ENCODE measurements at places on chromosomes 4 and X. TPM values are rescaled to one million over a fixed set of nuclear protein-coding genes. Genes with fewer than 3 reads are reported as not detected.
A peak's percentile ranks its signal among the peaks of the same experiment; 100 is the strongest.

- DNase-seq, result no peak
These were observed 168.2 kb downstream of the C4orf33 start for GRCh38 chr4:129264008-129264657.

- DNase-seq, result no peak
These were observed 592.4 kb downstream of the ACTRT1 start for GRCh38 chrX:127459790-127460189.

GRCh38 chr4:723751-724530, 18.3 kb downstream of the PCGF3 start:
- DNase-seq, result peak; percentile 98

Gene ARMCX1
- 135 TPM for total RNA-seq

DNA sequence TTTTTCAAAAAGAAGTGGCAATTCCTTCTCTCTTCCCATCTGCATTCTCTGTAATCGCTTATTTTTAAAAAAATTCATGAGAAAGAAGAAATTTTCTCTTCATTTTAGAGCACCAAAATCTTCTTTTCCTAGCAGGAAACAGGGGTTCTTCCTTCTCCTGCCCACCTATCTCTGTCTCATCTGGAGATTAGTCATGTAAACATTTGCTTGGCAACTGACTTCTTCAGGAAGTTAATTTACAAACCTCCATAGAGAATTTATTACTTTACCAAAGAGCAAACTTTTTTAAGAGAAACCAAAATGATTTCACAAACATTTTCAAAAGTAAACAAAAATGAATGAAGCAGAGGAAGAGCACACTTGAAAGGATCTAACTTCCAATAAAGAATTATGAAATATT, 13.5 kb downstream of the TTC29 start:
- DNase-seq, result no peak

DNA sequence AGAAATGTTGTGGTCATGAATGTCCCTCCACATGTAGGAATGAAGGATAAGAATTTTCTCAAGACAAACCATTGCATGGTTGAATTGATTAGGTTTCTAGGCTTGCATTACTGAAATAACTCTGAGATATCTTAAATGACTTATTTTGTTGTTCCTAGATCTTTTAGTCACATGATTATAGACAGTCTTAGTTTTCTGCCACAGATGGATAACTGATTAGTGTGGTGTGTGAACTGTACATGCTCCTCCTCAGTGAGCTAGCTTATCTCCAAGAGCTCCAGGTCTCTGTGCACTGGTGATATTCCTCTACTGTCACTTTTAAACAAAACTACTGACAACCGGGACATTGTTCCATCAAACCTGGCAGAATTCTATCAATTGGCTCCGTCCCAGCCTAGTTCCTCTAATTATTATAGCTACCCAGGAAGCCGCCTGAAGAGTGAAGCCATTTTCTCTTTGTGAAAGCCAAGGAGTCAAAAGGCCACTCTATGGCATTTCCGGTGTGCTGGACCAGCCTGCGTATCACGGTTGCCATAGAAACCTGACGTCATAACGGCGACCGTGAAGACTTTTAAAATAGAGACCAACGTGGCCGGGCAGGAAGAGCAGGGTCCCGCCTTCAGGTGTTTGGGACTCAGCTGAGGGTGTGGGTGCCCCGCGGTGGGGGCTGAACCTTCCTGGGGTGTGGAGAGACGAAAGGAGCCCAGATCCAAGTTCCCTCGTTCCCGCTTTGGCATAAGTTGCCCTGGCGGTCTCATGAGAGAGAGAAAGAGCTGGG, 28.1 kb downstream of the BEX3 start:
- DNase-seq, result peak; percentile 80

Measured in myocyte (in vitro differentiated cells).